ENCODE measurements at places on chromosomes 7 and 10.

DNA sequence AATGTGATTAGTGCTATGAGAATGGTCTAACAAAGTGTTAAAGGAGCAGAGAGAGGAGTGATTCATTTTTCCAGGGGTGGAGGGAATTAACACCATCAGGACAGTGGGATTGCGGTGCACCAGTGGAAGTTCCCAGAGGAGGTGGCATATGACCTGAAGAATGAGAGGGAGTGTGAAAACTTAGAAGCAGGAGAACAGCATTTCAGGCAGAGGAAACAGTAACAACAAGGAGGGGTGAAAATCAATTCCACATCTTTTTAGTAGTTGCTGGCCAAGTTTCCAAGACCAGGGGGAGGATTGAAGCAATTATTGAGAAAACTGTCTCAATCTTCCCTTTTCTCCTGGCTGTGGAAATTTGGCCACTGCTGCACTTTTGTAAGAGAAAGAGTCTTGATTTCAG is 23.7 kb upstream of the CCDC172 start:
- DNase-seq, result no peak

- DNase-seq, result no peak
Measured at GRCh38 chr7:128876978-128877755, 14.5 kb downstream of the ATP6V1F start.

GRCh38 chr7:1529383-1530116 is 952 bp upstream of the MAFK start:
- no peak for DNase-seq

- no peak for DNase-seq
Measured at GRCh38 chr7:131370523-131370968, 42.9 kb downstream of the MKLN1 start.

GRCh38 chr7:37230221-37230620 is 218.4 kb downstream of the ELMO1 start:
- no peak for DNase-seq

GRCh38 chr10:125709553-125710474 is 9.7 kb upstream of the EDRF1 start:
- no peak for DNase-seq

DNA sequence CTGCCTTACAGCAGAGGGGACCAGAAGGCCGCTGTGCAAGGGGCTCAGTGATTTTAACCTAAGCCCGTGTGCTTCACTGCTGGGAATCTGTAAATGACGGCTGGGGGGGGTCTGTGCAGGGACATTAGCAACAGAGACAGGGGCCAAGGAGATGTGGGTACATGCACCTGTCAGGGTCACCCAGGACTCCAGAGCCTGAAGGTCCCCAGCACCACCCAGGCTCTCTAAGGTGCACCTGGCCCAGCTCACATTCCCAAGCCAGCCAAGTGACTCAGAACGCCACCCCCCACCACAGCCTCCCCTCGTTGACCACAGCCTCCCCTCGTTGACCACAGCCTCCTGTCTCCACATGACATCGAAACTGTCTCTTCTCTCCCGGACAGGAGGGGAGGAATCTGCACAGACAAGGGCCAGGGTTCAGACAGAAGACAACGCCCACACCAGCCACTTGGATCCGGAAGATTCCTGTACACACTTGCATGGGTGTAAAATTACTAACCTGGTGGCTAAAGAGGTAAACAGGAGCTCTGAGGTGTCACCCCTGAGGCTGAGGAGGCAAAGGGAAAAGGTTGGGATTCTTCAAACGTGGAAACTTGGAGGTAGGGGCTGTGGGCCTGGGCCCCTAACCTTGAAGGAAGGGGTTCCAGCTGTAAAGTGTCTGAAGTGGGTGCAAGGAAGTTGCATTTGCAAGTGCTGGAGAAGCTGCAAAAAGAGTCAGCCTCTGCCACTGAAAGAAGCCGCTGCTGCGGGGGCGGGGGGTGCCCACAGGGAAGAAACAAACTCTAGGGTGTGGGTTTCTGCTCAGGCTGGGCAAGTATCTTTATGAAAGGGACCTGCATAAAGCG is 27.0 kb downstream of the CALML3 start:
- peak; percentile 28 for DNase-seq

DNA sequence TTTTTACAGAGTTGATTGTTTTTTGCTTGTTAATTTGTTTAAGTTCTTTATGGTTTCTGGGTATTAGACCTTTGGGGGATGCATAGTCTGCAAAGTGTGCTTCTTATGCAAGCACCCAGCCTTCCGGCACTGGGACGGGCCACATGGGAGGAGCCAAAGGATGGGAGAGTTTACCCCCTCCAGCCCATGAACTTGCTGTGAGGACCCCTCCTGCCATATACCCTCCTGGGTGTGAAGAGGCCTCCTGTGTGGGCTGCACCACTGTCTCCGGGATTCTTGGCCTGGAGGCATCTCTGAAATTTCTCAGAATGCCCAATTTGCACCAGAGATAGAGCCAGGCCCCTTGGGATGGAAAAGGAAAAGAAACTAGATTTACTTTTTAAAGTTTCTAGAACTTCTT is 150.7 kb downstream of the MGMT start:
- no peak for DNase-seq

DNA sequence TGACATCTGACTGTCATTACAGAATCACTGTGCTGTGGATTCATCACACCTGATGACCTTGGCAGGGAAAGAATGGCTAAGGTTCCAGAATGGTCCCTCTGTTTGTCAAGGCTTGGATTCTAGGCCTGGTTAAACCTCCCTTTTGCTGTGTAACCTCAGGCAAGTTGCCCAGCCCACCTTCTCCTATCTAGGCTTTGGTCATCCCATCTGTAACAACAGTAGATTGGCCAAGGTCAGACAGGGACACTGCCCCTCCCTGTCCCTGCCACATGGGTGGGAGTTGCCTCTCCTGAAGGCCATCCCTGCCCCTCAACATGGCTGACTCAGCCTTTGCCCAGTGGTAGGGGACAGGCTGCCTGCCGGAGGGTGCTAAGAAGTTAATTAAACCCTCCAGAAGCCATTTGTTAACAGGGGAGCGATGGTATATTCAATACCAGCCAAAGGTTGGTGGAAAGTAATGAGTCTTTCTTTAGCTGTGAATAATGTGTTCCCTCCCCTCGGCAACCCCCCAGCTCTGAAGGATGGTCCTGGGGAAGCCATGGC is 149.8 kb upstream of the PCBD1 start:
- DNase-seq, result no peak

DNA sequence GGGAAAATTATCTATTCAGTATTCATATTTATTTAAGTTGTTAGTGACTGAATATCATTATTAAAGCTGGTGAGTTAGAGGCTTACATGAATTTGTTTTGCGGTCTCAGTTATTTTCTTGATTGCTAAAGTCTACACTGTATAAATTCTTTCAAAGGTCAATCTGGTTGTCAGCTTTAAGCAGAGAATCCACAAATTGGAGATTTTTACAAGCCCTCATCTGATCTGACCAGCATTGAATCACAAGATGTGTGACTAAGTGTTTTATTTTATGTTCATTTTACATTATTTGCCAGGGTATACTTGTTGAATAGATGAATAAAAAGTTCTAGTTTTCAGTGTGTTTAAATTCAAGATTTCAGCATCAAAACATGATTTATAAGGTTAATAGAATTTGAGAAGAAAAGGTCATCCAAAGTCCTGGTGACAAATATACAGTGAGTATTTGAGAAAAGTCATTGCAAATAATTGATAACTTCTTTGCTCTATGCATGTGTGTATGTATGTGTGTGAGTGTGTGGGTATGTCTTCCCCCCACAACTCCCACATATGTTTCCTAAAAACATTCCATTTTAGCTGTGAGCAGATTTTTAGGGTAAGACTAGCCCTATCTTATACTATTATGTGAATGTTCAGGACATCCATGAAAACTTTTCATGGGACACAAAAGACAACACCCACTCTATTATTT is 4.4 kb downstream of the SEMA3A start:
- DNase-seq, result no peak

GRCh38 chr7:154423231-154423630 is 371.0 kb downstream of the DPP6 start:
- DNase-seq, result no peak

DNA sequence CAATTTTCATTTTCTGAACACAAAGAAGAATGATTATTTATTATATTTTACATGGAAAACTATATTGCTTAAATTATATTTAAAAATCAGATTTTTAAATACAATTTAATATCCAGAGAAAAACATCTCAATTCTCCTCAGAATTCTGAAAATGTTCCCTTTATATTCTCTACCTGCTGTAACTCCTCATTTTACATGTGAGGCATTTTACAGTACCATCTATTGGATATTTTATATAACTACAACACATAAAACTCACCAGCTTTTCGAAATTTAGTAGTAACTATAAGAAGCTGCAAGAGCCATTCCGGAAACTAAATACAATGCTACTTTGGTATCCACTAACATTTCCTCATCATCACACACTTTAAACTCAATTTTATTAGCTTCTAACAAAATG is 264.6 kb downstream of the DGKB start:
- no peak for DNase-seq

GRCh38 chr7:135253851-135254771 is 20.5 kb downstream of the STRA8 start:
- no peak for DNase-seq

DNA sequence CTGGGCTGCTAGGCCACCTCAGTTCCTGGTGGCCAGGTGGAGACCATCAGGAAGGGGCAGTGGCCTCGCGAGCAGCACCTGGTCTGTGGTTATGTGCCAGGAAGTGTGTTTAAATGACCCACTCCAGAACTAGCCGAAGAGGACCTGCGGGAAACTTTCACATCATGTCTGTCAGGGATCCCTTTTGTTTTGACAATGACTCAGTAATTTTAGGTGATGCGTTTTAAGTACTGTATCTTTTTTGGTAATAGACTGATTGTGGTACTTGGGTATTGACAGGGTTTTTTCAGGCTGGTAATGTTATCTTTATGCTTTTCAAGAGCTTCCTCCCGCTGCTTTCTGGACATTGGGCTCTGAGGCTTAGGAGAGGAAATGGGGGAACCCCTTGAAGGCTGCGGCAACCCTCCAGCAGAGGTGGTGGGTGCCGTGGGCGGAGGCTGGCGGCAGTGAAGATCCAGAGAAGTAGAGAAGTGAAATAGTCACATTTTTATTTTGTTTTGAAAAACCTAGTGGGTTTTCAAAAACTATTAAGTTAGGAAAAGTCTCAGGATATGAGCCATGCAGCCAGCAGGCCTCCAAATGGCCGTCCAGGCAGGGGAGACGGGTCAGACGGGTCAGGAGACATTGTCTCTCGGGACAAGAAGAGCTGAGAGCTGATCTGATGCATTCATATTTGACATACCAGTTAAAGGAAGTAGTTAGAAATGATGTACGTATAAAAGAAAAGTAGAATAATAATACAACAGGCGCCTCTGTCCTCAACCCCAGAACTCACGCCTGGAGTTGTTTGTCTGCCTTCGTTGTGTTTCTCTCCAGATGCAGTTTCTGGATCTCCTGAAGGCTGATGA is 27.7 kb downstream of the PPP2R2D start:
- DNase-seq, result no peak

DNA sequence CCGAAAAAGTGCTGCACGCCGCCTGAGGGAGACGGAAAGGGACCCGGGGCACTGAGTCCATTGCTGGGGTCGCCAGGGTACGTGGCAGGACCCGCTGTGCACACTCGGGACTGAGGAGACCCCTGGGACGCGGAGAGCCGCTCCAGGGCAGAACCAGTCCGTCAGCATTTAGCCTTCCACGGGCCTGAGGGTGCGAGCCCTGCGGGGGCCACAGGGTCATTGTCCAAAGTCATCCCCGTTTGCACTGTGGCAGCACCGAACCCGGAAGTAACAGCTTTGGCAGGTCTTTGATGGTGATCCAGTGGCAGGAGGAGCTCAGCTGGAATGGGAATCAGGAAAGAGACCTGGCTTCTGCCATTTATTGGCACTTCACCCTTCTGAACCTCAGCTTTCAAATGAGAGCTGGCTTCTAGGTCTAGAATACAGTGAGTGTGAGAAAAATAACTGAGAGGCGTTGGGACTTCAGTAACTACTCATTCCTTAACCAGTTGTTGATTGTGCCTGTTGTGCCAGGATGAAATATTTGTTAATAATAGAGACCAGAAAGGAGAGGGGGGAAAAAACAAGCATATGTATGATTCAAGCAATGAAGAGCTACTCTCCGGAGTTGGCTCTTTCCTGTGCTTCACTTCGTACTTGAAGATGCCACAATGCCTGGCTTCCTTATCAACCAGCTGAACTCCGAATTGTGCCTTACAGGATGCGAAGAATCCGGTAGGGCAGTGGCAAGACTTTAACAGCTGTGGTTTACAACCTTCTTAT is 811 bp upstream of the ARHGAP12 start:
- DNase-seq, result no peak

DNA sequence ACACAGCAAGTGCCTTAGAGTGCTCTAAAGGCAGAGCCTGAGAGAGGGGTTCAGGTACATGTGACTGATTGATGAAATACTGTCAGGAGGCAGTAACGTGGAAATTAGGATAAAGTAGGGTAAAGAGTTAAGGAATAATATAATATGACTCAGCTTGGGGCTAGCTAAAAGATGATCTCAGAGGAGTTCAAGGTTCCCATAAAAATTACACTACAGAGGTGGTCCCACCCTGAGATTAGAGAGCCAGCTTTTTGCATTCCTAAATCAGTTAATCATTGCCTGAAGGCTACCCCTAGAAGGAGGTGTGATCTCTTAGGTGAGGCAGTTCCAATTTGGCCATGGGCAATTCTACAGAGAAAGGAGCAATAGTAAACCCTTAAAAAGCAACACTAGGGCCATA is 5.8 kb downstream of the LIPJ start:
- DNase-seq, result no peak

GRCh38 chr7:27196287-27196767 is 3.6 kb downstream of the HOXA13 start:
- DNase-seq, result peak; percentile 83

- no peak for DNase-seq
Measured at GRCh38 chr10:110138197-110138812, 69.1 kb upstream of the MXI1 start.

GRCh38 chr10:119706521-119707278 is 19.1 kb upstream of the INPP5F start:
- no peak for DNase-seq

- DNase-seq, result peak; percentile 95
Measured at GRCh38 chr10:68720793-68721672, at the start of gene CCAR1. Gene CCAR1, plus strand, starts transcription at chr10:68721239. Its CDS starts 1,266 bp downstream, at chr10:68722505.

GRCh38 chr10:129323879-129324278 is 143.2 kb upstream of the MGMT start:
- DNase-seq, result no peak

GRCh38 chr7:25288556-25289307 is 60.4 kb upstream of the NPVF start:
- DNase-seq, result no peak

DNA sequence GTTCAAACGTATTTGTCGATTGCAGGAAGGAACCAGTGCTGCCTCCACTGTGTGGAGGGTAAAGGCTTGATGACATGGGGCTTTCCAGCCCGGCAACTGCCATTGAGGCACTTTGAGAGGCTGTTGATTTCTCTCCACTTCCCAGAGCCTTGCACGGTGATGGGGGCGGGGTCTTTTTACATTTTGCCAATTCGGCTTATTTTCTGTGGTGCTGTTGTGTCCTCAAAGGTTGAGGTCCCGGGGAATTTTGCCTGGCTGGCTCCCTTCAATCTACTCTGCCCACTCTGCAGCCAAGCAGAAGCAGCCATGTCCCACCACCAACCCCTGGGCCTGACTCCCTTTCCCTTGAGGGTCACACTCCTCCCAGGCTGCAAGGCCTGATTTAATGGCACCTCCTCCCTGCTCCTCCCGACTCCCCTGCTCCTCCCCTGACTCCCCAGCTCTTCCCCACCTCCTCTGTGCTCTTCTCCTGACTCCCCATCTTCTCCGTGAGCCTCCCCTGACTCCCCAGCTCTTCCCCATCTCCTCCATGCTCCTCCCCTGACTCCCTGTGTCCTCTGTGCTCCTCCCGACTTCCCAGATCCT is 39.0 kb downstream of the OAT start:
- DNase-seq, result no peak

- no peak for DNase-seq
Measured at GRCh38 chr10:57959318-57960006, 308.2 kb downstream of the IPMK start.

- no peak for DNase-seq
Measured at GRCh38 chr7:14748461-14748860, 154.1 kb downstream of the DGKB start.

Measured in activated T-cell treated with anti-CD3 and anti-CD28 coated beads for 1 hour (primary cell).